NCI-H460 (cell line): ENCODE measurements at places on chromosomes 5 and 9. TPM values are rescaled to one million over a fixed set of nuclear protein-coding genes. Genes with fewer than 3 reads are reported as not detected.

DNA sequence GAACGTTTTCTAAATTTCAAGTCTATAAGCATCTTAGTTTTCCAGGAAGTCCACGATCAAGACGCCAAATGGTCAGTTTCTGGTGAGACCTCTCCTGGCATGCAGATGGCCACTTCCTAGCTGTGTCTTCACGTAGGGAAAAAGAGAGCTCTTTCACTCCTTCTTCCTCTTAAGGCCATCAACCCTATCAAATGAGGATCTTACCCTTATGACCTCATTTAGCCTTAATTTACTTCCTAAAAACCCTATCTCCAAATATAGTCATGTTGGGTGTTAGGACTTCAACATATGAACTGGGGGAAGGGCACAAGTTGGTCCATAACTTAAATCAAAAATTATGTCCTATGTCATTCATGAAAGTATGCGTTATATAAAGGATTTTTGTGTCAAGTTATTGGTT is 229.5 kb downstream of the ARL15 start:
- no peak for DNase-seq

GRCh38 chr5:150500328-150500841 is 7.5 kb upstream of the NDST1 start:
- no peak for DNase-seq

DNA sequence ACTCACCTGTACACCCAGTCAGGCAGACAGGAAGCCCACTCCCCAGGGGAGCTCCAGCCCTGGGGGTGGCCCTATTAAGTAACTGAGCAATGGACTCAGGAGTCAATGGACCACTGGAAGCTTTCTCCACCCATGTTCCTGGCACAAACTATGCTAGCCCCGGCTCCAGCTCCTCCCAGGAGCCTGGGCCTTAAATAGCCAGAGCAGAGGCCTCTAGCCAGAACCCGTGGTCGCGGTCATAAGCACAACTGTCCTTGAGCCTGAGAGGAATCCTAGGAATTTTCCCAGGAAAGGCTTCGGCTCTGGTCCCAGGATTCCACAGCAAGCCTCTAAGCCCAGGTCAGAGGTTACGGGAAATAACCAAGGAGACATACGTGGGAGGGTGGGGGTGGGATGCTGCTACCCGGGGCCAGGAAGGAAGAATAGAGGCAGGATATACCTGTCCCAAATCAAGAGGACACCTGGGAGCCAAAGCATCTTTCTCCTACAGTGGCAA is 5.5 kb downstream of the SEPTIN8 start:
- no peak for DNase-seq

The DCTN3 gene
- 32.3 and 41.3 TPM in 2 replicates for total RNA-seq

GRCh38 chr5:157212307-157212706 is 31.7 kb downstream of the ITK start:
- DNase-seq: no peak

The TLX3 gene
- not detected in 2 replicates for total RNA-seq

DNA sequence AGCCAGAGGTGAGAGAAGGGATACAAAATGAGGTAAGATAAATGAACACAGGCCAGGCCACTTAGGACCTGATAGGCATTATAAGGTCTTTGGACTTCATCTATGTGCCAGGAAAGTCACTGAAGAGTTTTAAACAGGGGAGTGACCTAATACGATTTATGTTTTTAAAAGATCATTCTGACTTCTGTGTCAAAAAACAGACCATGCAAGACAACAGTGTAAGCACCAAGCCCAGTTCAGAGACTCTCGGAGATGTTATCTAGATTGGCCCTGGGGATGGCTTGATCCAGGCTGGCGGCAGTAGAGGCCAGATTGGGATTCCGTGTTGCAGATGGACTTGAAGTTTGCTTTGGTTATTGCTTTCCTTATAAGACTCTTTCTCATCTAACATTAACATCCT is 43.0 kb upstream of the DPYSL3 start:
- no peak for DNase-seq
